ENCODE measurements at places on chromosomes 5 and 9.

GRCh38 chr5:75367401-75367800 is 30.4 kb downstream of the HMGCR start:
- no peak for DNase-seq

DNA sequence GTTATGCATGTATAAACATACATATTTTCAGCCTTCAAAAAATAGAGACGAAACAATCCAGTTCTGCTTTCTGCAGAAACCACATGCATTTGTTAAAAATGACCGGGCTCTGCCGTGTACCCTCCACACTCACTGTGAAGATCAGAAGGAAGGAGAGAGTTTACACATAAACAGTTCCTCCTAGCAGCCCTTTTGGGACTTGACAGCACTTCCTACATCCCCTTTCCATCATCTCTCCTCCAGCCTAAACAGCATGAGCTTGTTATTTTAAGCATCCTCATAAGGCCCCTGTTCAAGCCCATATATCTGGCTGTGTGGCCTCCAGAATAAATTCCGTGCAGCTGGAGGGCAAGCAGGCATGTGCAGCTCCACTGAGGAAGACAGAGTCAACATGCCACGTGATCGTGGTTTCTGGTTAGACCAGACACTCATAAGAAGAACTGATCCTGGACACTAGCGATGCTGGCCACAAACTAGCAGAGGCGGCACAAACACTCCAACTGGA is 42.2 kb downstream of the NIPAL4 start:
- DNase-seq, result no peak

- DNase-seq, result peak; percentile 29
Observed at GRCh38 chr5:75510836-75511434, 494 bp downstream of the CERT1 start.

GRCh38 chr5:179261301-179262125 is 83.7 kb downstream of the ADAMTS2 start:
- DNase-seq, result no peak

DNA sequence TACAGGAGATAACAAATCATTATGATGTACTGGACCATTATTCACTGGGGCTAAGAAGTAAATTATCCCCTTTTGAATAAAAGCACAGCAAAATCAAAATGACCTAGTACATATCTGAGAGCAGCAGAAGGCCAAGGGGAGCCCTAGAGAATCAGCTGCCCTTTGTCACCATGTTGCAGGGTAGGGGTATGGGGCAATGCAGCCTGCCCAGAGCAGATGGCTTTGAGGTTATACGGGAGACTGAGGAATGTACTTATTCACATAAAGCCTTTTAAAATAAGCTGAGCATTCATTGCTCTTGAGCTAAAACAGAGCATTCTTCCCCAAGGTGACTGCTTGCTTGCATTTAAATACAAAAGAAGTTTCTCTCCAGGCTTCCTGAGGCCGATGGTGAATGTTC is 2.6 kb upstream of the TNFAIP8 start:
- no peak for DNase-seq

- DNase-seq, result no peak
Observed at GRCh38 chr9:37324261-37324683, 98.2 kb upstream of the GRHPR start.

DNA sequence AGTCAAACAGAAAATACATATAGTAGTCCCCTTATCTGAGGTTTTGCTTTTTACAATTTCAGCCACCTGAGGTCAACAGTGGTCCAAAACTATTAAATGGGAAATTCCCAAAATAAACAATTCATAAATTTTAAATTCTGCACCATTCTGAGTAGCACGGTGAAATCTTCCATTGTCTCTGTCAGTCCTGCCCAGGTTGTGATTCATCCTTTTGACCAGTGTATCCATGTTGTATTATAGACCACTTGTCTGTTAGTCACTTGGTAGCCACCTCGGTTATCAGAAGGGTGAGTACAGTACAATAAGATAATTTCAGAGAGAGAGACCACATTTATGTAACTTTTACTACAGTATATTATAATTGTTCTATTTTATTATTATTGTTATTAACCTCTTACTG is 2.8 kb downstream of the CCDC152 start:
- no peak for DNase-seq

GRCh38 chr9:84278130-84278529 is 62.4 kb downstream of the SLC28A3 start:
- DNase-seq, result no peak

DNA sequence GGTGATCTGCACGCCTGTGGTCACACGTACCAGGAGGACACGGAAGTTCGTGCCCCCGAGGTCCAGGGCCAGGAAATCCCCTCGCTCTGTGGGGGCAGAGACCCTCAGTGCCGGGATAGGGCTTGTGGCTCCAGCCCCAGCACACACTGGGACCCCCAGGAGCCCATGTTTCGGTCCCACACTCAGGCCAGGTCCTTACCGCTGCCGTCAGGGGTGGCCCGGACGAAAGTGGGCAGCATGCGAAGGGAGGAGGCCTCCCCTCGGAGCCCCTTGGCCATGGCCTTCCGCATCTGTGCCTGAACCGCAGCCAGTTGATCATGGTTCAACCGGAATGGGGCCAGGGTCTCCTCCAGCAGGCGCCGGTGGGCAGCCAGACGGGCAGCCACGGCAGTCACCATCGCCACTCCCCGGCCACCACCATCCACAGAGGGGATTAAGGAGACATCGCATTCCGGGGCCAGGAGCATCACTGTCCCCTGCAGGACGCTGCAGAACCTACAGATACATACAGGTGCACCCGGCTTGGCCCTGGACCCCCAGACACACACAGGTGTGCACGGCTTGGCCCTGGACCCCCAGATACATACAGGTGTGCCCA is 11.8 kb downstream of the HK3 start:
- no peak for DNase-seq

DNA sequence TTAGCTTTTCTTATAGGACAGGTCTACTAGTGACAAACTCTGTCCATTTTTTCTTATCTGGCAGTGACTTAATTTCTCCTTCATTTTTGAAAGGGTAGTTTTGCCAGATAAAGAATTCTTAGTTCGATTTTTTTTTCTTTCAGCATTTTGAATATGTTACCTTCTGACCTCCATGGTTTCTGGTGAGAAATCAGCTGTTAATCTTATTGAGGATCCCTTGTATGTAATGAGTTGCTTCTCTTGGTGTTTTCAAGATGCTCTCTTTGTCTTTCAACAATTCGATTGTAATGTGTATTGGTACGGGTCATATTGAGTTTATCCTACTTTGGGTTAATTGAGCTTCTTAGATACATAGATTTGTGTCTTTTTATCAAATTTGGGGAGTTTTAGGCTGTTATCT is 12.5 kb downstream of the PAIP2 start:
- no peak for DNase-seq

- DNase-seq, result no peak
Observed at GRCh38 chr5:82885627-82886389, 191.4 kb downstream of the TMEM167A start.

DNA sequence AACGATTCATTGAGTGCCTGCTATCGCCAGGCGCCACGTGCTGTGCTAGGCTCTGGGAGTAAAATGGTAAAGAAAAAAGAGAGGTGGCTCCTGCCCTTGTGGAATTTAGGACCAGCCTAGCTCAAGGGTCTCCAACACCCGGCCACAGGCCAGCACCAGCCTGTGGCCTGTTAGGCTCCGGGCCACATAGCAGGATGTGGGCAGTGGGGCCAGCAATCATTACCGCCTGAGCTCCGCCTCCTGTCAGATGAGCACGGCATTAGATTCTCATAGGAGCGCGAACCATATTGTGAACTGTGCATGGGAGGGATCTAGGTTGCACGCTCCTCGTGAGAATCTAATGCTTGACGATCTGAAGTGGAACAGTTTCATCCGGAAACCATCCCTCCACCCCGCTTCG is 1.5 kb downstream of the RMRP start:
- DNase-seq, result no peak

DNA sequence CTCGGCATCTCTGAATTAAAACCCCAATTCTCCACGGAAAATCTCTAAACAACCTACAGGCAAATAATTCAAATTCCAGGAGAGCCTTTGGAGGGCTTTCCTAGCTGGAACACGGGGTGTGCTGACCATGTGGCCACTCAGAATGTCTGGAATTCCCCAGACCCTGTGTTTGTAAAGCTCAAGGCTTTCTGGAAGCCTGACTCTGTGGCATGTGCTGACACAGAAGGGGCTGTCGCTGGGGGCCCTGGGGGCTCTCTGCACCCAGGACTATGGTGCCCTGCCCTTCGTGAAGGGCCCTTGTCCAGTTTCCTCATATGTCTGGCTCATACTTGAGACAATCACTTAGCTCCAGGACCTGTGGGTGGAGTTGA is 29.0 kb upstream of the BOD1 start:
- DNase-seq, result no peak

GRCh38 chr5:157076558-157076957 is 17.6 kb upstream of the HAVCR1 start:
- DNase-seq, result no peak

DNA sequence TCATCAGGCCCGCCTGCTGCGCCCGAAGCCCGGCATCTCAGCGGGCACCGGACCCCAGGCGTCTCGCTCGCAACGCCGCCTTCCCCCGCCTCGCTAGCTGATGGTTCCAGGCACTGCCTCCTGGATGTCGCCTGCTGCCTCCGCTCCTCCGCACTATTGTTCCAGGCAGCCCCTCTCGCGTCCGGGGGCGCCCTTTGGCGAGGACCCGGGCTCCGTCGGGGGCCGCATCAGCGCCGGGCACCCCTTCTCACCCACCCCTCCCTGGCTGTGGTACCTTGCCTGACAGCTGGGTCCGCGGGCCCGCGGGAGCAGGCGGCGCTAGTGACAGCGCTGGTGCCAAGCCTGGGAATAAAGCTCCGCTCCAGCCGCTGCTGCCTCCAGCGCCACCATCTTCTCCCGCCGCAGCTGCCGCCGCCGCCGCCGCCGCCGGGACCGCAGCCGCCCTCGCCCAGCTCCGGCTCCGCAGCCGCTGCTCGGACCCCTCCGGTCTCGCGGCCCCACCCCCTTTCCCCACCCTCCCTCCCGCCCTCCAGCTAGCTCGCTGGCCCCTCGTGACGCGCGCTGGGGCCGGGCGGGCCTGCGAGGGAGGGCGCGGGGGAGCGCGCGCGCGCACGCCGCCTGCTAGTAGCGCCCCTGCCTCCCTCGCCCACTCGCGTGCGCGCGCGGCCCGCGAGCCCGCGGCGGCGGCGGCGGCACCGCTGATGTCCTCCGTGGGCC is at the start of gene APBA1:
Gene APBA1 (minus strand): TSS at position 493 of the 717 bp plus-strand sequence.
- DNase-seq, result peak; percentile 17

DNA sequence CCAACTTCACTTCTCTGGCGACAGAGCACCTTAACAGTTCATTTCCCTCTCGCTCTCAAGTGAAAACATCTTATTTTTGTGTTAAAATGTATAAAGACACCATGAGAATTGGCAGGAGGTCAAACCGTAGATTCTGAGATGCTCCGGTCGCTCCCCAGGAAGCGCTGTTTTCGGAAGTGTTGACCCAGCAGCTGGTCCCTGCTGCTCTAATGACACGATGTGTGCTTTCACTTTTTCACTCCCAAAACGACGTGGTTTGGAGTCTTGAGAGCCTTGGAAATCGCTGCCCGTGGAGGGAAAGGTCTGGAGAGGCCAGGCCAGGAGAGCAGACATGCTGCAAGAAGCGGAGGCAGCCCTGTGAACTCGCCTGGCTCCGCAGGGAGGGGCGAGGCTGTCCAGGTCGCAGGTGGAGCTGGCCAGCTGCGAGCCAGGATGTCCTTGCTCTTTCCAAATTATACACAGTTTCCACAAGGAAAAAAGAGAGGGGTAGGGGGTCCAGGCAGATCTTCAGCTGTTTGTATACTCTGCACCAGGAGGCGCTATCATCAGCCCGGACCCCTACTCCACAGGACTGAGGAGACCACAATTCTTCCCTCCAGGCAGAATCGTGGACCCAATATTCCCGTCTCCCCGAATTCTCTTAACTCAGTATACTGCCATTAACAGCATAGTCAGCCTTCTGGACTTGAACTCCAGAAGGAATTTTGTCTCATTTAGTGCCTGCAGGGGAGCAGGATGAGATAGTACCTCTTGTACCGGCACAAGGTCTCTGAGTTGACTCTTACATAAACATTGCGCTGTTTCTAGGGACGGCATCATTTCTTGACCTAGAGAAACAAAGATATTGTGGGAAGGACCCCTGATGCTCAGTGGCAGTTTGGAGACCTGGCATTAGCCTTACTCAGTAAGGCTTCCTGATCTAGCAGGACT is 248.6 kb upstream of the ANKRD55 start:
- DNase-seq, result no peak

- DNase-seq, result no peak
Observed at GRCh38 chr9:124105266-124105665, 93.7 kb downstream of the LHX2 start.

DNA sequence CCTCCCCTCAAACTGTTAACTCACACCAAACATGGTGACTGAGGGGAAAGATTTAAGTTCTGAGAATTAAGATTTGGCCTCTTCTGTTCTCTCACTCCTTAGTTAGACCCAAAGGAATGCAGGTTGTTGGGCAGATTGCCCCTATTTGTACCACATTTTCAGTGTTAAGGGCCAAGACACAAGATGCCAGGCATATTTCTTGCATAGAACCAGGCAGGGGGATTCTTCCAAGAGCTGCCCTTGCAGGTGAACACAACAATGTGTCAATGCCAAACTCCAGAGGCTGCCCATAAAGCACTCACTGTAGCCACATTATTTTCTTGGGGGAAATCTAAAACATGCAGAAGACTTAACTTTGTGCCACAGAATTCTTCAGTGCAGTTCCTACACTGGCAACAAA is 14.7 kb downstream of the MPDZ start:
- no peak for DNase-seq

DNA sequence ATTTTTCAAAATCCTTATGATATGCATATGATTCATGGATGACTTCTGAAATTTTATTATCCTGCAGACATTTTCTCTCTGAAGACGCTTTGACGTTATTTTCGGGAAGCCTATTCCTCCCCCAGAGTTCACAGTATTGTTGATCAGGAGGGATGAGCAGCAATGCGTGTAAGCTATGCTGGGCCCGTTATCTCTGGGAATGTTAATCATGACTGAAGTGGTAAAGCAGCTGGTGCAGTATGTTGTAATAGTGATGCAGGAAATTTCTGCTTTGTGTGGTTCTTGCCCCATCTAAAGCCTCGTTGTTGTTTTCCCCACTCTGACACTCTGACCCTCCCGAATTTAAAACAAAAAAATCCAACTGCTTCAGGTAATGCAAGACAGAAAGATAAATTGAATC is 1797.8 kb upstream of the WWC1 start:
- DNase-seq, result no peak

DNA sequence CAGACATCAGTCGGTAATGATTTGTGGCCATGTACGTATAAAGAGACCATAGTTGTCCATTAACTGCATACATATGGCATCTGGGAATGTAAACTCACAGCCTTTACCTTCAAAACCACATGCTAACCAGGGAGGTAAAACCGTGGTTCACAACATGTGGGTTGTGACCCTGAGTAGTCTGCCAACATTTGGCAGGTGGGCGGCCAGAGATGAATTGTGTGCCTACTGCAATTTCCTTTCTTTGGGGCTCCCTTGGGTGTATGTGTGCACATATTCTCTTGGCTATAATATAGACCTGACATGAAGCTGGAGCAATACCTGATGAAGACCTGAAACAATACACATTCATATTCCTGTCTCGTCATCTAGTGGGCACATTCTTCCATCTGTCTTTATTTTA is 396.0 kb downstream of the MLLT3 start:
- DNase-seq, result no peak

GRCh38 chr5:176192094-176192721 is 46.0 kb upstream of the SIMC1 start:
- no peak for DNase-seq

GRCh38 chr9:116656977-116657376 is 30.1 kb upstream of the TRIM32 start:
- DNase-seq, result no peak

All from stimulated activated CD8-positive, alpha-beta memory T cell treated with anti-CD3 and anti-CD28 coated beads, Interleukin-15, amount 100 ng/mL, for 24 hours (primary cell).